ENCODE measurements at places on chromosomes 6 and 20.

GRCh38 chr20:5430670-5431069 is 113.9 kb upstream of the PROKR2 start:
- no peak for DNase-seq

GRCh38 chr20:61328911-61329558 is 77.0 kb downstream of the CDH4 start:
- DNase-seq, result no peak

GRCh38 chr6:131065112-131065823 is 2.2 kb upstream of the EPB41L2 start:
- no peak for DNase-seq

DNA sequence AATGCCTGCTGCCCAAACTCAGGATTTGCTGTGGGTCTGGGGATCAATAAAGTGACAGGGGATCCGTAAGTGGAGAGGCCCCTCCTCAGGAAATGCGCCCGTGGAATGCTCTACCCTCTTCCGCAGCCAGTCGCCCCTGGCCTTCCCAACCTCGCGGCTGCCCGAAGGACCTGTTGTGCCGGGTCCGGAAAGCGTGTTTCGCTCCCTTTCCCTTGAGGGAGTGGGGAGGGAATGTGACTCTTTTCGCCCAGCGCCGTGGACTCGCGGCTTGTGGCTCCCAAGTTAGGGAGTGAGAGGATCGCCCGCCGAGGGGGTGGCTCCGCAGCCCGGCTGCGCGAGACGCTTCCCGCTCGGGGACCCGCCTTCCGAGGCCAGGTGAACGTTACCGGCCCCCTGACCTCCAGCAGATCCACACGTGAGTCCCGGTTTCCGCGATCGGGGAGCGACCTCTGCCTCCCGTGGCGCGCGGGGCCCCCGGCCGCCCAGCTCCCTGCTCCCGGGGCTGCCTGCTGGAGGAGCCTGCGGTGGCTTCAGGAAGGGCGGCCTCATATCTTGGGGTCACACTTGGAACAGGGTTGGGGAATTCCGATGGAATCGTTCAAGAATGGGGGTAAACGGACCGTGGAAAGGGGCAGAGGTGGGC is 666 bp downstream of the TPD52L1 start:
- DNase-seq, result no peak

DNA sequence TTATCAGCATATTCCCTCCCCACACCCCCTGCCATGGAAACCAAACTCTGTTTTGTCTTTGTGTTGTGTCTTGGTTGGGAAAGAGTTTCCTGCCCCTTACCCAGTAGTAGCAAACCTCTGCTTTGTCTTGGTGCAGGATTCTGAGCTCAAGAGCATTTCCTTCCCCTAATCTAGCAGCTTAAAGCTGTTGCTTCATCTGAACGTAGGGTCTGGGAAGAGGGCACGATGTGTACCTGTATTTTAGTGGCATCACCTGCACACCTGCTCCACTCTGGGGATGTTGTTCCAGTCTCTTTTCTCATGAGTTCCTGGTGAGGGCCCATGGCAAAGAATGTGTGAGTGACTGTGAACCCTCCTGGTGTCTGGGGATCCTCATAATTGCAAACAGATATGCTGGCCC is 164.7 kb downstream of the SCP2D1 start:
- no peak for DNase-seq

DNA sequence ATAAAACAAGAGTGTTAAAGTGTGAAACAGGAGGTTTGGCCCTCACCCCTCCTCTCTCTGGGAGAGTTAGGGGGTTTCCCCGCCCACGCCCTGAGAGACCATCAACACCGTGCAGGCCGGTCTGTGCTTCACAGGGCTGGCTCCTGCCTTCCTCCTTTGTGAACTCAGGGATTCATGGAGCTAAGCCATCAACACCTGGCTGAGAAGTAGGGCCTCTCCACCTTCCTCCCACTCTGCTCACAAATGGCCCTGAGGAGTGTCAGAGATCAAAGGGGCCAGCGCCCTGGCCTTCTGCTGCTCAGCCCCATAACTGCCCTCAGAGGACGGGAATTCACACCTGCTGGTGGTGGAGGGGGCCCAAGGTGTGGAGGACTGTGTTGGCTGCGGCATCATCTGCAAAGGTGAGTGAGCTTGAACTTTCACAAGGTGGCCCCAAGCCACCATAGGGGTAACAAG is 88.6 kb downstream of the PSMB1 start:
- DNase-seq, result no peak

- DNase-seq, result peak; percentile 22
Observed at GRCh38 chr6:100719883-100720682, 161.0 kb downstream of the ASCC3 start.

DNA sequence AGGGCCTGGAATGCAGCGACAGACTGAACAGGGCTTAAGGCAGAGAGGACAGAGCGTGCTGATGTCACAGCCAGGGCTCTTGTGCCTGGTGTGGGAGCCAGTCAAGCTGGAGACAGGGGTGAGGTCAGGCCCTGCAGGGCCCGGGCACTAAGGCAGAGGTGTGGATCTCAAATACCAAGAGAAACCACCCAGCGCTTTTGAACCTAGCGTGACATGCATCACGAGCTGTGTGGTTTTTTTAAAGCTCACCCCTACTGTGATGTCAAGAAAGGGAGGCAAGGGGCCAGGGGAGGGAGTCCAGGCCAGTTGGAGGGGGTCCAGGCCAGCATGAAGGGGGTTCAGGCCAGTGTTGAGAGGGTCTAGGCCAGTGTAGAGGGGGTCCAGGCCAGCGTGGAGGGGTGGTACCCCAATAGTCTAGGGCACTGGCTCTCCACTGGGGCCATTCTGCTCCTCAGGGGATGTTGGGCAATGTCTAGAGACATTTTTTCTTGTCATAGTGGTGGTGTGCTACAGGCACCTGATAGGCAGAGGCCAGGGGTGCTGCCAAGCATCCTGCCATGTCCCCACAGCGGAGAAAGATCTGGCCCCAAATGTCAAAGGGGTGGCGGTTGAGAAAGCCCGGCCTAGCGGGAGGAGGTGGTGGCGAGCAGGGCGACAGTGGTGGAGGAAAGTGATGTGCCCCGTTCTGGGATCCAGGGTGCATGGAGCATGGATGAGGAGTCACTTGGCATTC is 42.6 kb downstream of the RBM38 start:
- no peak for DNase-seq

GRCh38 chr6:105633814-105634213 is 230.9 kb upstream of the PREP start:
- DNase-seq, result no peak

GRCh38 chr6:113487489-113488058 is 369.6 kb upstream of the MARCKS start:
- DNase-seq, result no peak

GRCh38 chr20:16476032-16476431 is 97.2 kb downstream of the KIF16B start:
- peak; percentile 82 for DNase-seq

GRCh38 chr6:144311361-144311760 is 26.2 kb downstream of the UTRN start:
- no peak for DNase-seq

GRCh38 chr6:16741112-16742016 is 19.9 kb downstream of the ATXN1 start:
- DNase-seq, result no peak

GRCh38 chr6:134436281-134436815 is 118.4 kb upstream of the SGK1 start:
- DNase-seq, result no peak

DNA sequence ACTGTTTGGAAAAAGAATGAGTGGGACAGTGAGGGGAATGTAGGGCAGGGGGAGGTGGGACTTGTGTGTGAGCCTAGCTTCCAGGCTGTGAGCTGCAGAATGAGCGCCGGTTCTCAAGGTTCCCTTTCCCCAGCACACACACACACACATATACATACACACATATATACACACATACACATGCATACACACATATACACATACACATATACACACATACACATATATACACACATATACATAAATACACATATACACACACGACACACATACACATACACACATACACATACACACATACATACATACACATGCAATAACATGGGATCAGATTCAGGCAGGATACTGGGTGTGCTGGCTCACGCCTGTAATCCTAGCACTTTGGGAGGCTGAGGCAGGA is 66.5 kb downstream of the CNBD2 start:
- DNase-seq, result no peak

- DNase-seq, result no peak
Observed at GRCh38 chr20:20621195-20621594, 91.2 kb downstream of the RALGAPA2 start.

- DNase-seq, result peak; percentile 69
Observed at GRCh38 chr6:142387997-142388815, 86.4 kb downstream of the ADGRG6 start.

- DNase-seq, result no peak
Observed at GRCh38 chr6:27066802-27067201, 180.7 kb upstream of the PRSS16 start.

- DNase-seq, result no peak
Observed at GRCh38 chr6:125082908-125083683, 70.5 kb upstream of the TPD52L1 start.

- DNase-seq, result no peak
Observed at GRCh38 chr20:62605236-62605943, 36.9 kb upstream of the SLCO4A1 start.

GRCh38 chr6:154370545-154370944 is 13.9 kb upstream of the IPCEF1 start:
- peak; percentile 69 for DNase-seq

DNA sequence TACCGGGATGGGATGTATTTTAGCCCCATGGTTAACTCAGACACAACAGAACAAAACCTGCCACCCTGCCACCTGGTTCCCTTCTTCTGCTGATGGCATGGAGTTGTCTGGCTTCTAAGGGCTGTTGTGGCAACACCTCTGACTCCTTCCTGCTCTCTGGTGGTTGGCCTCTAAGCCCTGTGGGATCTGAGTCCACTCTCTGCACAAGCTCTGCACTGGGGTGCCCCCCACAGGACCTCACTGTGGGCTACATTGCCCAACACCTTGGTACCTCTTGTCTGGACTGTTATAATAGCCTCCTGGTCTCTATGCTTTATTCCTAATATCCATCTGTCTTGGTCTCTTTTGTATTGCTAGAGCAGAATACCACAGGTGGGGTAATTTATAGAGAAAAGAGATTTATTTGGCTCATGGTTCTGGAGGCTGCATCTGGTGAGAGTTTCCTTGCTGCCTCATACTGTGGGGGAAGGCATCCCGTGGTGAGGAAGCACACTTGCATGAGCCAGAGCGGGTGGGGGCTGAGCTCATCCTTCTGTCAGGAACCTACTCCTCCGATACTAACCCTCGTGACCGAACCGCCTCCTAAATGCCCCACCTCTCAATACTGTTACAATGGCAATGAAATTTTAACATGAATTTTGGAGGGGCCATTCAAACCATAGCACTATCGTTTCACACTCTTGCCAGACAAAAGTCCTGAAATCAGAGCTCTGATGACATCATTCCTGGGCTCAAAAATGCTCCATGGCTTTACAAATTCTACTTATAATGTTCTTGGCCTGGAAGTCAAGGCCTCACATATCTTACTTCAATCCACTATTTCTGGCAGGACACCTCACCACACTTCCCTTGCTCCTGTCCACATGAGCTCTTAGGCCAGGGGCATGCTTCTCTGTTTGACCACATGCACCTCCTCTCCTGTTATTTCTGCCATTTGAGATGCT is 127.2 kb downstream of the PAX1 start:
- no peak for DNase-seq

- DNase-seq, result no peak
Observed at GRCh38 chr6:136210398-136211165, 39.5 kb downstream of the MTFR2 start.

DNA sequence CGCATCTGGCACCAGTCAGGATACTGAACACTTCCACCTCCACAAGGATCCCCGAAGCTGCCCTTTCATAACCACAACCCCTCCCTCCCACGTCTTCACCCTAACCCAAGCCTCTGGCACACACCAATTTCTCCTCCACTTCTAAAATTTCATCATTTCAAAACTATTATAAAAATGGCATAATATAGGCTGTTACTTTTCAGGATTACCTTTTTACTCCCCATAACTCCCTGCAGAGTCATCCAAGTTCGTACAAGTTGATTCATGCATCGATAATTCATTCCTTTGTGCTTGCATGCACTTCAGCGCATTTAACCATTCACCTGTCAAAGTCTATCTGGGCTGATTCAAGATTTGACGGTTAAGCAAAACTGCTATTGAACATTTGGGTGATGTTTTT is 30.6 kb upstream of the LY86 start:
- DNase-seq, result no peak

DNA sequence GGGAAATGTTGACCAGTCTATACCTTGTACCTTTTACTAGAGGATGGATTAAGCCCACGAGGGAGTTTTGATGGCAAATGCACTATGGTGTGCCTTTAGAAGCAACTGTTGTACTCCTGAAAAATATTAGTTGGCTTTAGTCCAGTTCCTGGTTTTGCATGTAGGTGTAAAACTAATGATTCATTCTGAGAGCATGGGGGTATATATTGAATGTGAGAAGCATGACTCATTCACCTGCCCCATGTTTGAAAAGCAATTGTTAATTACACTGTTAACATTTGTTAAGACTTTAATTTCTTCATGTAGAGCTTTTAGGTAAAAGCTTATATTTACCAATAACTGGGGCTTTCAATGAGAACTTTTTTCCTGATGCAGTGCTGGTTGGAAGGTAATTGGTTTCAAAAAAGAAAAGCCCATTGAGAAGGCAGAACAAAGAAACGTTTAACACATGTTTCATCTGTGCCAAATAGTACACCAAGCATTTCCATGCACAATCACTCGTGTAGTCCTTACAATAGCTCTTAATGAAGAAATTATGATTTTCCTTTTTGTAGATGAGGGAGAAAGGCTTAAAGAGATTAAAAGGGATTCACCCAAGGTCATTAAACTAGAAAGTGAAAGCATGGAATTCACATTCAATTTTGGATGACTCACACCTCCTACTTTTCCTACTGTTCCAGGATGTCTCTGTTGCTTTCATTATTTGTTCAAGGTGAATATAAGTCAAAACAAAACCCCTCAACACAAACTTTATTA is 134.1 kb downstream of the CCDC170 start:
- no peak for DNase-seq

DNA sequence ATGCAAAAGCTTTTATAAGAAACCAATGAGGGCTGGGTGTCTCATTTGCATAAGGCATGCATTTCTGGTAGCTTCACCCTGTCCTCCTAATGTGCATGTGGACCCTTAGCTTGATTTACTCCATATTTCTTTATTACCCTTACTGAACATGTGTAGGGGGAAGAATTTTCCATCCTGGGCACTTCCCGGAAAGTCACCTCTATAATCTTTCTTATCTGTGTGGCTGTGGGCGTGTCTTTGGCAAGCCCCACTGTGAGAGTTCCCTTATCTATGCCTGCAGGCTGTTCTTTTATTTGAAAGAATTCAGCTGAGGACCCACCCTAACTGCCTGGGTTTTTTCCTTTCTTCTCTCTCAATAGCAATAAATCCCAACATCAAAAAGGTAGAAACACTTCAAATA is 627.8 kb downstream of the DOK5 start:
- DNase-seq, result no peak

DNA sequence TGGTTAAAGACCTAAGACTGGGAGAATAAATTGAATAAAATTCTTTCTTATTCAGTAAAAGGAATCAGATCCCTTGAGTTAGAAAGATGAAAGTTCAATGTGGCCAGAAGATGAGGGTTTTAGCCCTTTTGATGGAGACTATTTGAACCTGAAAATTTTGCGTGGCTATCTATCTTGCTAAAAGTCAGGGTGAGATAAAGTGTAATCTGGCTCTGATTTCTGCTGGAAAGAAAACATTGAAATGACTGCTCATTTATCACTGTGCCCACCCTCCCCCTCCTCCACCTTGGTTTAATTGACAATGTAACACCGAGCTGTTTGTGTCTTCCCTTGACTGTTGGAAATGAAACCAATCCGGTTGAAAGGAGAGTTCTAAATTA is 32.9 kb upstream of the TCF21 start:
- no peak for DNase-seq
